ENCODE measurements at places on chromosomes 16 and 17. TPM values are rescaled to one million over a fixed set of nuclear protein-coding genes. Genes with fewer than 3 reads are reported as not detected.

Gene SCN4A
- not detected for total RNA-seq

Gene PPP1R27
- total RNA-seq = not detected

Gene CSH1
- total RNA-seq = not detected

Gene TOP2A
- total RNA-seq = 134 TPM

Gene NHERF2
- total RNA-seq = 238 TPM

Gene CDK5R1
- 2.7 TPM for total RNA-seq

Gene CDH8
- total RNA-seq = not detected

Gene DNAJC7
- total RNA-seq = 65.2 TPM

Gene DCAF7
- total RNA-seq = 43.4 TPM

Gene LITAFD
- total RNA-seq = not detected

Gene SERPINF2
- 0.15 TPM for total RNA-seq

Gene CNGB1
- not detected for total RNA-seq

Gene CENPN
- 54.2 TPM for total RNA-seq

Gene TMEM88
- 382 TPM for total RNA-seq

Gene NACA2
- not detected for total RNA-seq

Gene KRTAP2-2
- total RNA-seq = not detected

Gene ZNF18
- 4.9 TPM for total RNA-seq

Gene COASY
- total RNA-seq = 36.2 TPM

Gene MT1G
- 0.60 TPM for total RNA-seq

Gene KRTAP9-4
- total RNA-seq = not detected

Gene SMIM36
- not detected for total RNA-seq

Gene NHLRC4
- total RNA-seq = 0.67 TPM

Gene DHRS7C
- not detected for total RNA-seq

Gene YPEL2
- 31.4 TPM for total RNA-seq

Gene DNASE1L2
- total RNA-seq = not detected

Gene DNAI2
- total RNA-seq = not detected

Gene RAB11FIP4
- not detected for total RNA-seq

Gene SPATA22
- total RNA-seq = not detected

Gene SOX9
- not detected for total RNA-seq

Gene OR4D1
- not detected for total RNA-seq

Gene GLYR1
- 56.5 TPM for total RNA-seq

Gene SGCA
- total RNA-seq = not detected

Gene GNG13
- total RNA-seq = not detected

Gene KCNH6
- total RNA-seq = not detected

Gene GRAP
- total RNA-seq = 47.5 TPM
